ENCODE measurements at places on chromosomes 1 and 21.

- DNase-seq: no peak
These were observed 4.9 kb upstream of the MAPKAPK2 start for GRCh38 chr1:206679738-206680211.

DNA sequence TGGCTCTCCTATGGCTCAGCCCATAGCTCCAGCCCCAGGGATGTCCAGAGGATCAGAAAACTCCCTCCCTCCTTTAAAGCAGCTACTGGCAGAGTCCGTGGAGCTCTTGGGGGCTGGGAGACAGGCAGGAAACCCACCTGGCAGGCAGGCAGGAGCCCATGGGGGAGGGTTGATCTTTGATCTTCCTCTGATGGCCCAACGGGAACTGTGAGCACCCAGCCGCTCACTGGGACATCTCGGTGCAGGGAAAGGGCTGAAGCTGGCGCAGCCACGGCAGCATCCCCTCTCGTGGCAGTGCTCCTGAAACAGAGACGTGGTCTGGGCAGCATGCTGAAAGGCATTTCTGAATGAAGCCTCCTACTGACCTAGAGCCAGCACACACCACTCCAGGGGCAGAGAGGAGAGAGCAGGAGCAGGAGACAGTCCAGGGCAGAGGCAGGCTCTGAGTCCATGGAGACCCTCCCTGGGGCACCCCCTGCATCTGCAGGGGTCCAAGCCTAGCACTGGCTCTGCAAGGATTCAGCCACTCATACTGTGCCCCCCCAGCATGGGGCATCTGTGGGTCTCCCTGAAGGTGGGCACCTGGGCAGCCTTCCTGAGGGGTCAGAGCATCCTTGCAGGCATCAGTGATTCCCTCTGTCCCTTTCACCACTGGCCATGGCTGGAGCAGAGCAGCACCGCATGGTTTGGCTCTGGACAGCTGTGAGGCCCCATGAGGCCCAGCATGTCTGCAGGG, 4.9 kb upstream of the SLX9 start:
- DNase-seq: no peak

GRCh38 chr1:24278726-24279125, 40.4 kb upstream of the GRHL3 start:
- DNase-seq: no peak

- DNase-seq: no peak
These were observed 11.4 kb downstream of the RAB4A start for GRCh38 chr1:229282295-229282823.

GRCh38 chr1:68819190-68819829, 322.4 kb upstream of the DEPDC1 start:
- no peak for DNase-seq
